Left lung (tissue), 14 donors: ENCODE measurements at places on chromosomes 1 and 21. TPM values are rescaled to one million over a fixed set of nuclear protein-coding genes. Genes with fewer than 3 reads are reported as not detected.

SLC9C2 gene
- 0.86 TPM for polyA plus RNA-seq

GRCh38 chr1:93614986-93615581, 66.6 kb downstream of the BCAR3 start:
- DNase-seq: no peak

- no peak for DNase-seq
Observed at GRCh38 chr1:236502579-236502971, 21.2 kb upstream of the LGALS8 start.

GRCh38 chr1:231036416-231036815, 3.6 kb downstream of the FAM89A start:
- DNase-seq: no peak

- DNase-seq: peak; percentile 98
Observed at GRCh38 chr1:89762779-89763648, 57.8 kb upstream of the LRRC8D start.

- peak; percentile 21 for DNase-seq
Observed at GRCh38 chr1:76901158-76901767, 34.0 kb downstream of the ST6GALNAC5 start.

LRRC8B gene
- 10.4 TPM for polyA plus RNA-seq

DNA sequence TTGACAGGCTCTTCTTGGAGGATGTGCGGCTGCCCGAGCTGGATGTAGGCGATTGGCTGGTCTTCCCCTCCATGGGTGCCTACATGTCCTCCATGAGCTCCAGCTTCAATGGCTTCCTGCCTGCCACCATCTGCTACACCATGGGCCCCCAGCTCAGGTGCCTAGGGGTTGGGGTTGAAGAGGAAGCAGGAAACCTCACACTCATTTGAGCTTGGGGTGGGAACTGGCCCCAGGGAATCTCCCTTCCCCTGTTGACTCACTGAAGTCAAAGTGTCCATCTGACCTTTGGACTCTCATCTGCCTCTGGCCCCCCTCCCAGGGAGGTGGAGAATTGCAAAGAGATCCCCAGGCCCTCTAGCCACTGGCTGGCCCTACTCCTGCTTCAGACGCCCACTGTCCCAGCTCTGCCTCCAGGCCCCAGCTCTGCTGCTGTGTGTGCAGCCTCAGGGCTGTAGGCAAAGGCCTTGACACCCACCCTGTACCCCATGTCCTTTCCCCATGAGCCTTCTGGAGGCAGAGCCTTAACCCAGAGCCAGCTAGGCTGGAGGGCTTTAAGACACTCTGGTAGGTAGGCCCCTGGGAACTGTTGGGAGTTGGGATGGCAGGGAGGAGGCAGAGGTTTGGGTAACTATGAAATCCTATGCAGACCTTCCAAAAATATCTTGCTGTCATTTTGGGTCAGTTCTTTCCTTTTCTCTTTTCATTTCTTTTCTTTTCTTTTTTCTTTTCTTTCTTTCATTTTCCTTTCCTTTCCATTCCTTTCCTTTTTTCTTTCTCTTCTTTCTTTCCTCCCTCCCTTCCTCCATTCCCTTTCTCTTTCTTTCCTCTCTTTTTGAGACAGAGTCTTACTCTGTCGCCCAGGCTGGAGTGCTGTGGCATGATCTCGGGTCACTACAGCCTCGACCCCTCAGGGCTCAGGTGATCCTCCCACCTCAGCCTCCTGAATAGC, 66.9 kb upstream of the TINAGL1 start:
- DNase-seq: no peak

GREM2 gene
- polyA plus RNA-seq: 3.1 TPM

- peak; percentile 82 for DNase-seq
Observed at GRCh38 chr1:86503406-86504136, 34.8 kb downstream of the CLCA1 start.

NBPF26 gene
- 15.1 TPM for polyA plus RNA-seq
